Activated CD4-positive, alpha-beta memory T cell treated with anti-CD3 and anti-CD28 coated beads, Interleukin-2, amount 10 ng/mL, durations not matched to agents 7 days and 5 days (primary cell): ENCODE measurements at places on chromosomes 7 and 10. TPM values are rescaled to one million over a fixed set of nuclear protein-coding genes. Genes with fewer than 3 reads are reported as not detected.

Gene CCNY
- 49.3 TPM for total RNA-seq

DNA sequence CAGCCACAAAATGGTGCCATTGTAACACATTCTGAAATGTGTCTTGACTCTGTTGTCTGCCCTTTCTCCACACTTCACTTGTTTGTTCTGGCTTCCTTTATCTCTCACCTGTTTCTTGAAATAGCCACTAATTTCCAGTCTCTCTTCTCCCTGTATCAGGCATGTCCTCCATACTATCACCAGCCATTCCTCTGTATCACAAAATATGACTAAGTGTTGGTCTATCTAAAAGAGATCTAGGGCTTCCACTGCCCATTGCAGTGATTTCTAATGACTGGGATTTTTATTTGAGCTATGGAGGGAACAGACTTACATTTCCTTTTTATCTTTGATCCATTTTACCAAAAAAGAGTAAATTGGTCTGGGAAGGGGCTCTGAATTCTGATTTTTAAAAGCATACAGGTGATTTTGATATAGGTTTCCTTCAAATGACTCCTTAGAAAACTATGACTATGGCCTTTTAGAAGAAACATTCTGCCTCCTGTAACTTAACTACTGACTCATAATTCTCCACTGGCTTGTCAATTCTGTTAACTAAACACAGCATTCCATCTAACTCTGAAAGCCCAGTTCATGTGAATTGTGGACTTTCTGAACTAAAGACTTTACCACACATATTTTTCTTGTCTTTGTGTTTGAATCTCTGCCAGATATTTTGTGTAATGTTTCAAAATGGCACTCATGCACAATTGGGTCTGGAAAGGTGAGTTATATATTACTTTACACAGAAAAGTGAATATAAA lies 1121.4 kb downstream of the XPNPEP1 start:
- no peaks in the 10 kb centered on the region for H3K36me3 ChIP-seq
- H3K4me1 ChIP-seq: no peaks in the 10 kb centered on the region
- H3K27ac ChIP-seq: no peak overlapping the region
- H3K27me3 ChIP-seq: no peaks in the 10 kb centered on the region
- H3K4me3 ChIP-seq: no peak overlapping the region

Gene AOAH
- total RNA-seq: 18.5 TPM

GRCh38 chr7:64888901-64889685 lies 14.0 kb upstream of the ZNF273 start:
- DNase-seq: peak; percentile 18
- H3K4me1 ChIP-seq: peaks cover 10% of the 10 kb centered on the region
- peaks cover 32% of the 10 kb centered on the region for H3K27me3 ChIP-seq
- H3K4me3 ChIP-seq: peak overlapping the region; percentile 69

DNA sequence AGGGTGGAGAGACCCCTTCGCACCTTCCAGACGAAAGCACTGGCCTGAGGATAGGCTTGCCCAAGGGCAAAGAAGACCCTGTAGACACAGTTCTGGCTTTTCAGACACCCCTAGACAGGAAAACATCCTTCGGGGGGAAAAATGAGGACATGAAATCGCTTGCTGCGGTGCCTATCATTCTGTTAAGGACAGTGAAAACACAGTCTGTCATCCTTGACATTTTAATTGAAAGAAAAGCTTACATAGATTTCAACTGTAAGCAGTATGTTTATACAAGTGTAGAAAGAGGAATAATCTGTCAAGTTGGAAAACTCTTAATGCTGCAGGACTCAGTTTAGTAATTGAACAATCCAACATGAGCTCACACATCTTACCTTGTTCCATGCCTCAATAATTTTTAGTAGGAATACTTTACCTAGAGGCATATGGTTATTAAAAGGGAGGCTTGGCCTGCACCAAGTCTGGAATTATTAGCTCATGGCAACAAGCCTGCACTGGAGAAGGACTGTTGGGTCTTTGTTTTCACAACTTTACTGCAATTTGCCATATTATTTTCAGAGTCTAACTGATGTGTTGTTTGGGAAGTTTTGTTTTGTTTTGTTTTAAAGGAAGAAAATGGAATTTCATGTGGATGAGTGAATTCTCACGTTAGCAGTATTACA lies 243.5 kb downstream of the TRIL start:
- no peaks in the 10 kb centered on the region for H3K27me3 ChIP-seq
- no peak overlapping the region for H3K4me3 ChIP-seq
- no peak for DNase-seq
- no peaks in the 10 kb centered on the region for H3K36me3 ChIP-seq

Gene SHTN1
- total RNA-seq: 0.28 TPM

Gene LRMDA
- total RNA-seq: not detected

Gene ZDHHC6
- total RNA-seq: 47.0 TPM

DNA sequence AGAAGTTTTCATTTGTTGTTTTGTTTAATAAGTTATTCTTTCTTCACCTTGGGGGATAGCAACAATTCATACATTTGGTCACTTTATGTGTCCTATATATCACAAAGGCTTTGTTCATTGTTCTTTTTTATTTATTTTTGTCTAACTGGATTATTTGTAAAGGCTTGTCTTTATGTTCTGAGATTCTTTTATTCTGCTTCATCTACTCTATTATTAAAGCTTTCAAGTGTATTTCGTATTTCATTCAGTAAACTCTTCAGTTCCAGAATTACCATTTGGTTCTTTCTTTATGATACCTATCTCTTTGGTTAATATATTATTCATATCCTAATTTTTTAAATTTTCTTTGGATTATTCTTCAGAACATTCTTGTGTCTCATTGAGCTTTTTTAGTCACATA lies 942.9 kb downstream of the ANKRD7 start:
- H3K27ac ChIP-seq: no peak overlapping the region
- H3K36me3 ChIP-seq: no peaks in the 10 kb centered on the region
- no peak for DNase-seq
- H3K27me3 ChIP-seq: no peaks in the 10 kb centered on the region
- no peak overlapping the region for H3K4me3 ChIP-seq

Gene ATG9B
- total RNA-seq: 8.6 TPM

Gene NXPH1
- not detected for total RNA-seq

Gene ZNF736
- 22.5 TPM for total RNA-seq

GRCh38 chr7:157462840-157463239 lies 126.0 kb downstream of the DNAJB6 start:
- peak; percentile 12 for DNase-seq
- H3K27me3 ChIP-seq: peaks cover 21% of the 10 kb centered on the region
- H3K4me1 ChIP-seq: peaks cover 2% of the 10 kb centered on the region
- no peak overlapping the region for H3K4me3 ChIP-seq
- no peaks in the 10 kb centered on the region for H3K36me3 ChIP-seq
- H3K27ac ChIP-seq: no peak overlapping the region

DNA sequence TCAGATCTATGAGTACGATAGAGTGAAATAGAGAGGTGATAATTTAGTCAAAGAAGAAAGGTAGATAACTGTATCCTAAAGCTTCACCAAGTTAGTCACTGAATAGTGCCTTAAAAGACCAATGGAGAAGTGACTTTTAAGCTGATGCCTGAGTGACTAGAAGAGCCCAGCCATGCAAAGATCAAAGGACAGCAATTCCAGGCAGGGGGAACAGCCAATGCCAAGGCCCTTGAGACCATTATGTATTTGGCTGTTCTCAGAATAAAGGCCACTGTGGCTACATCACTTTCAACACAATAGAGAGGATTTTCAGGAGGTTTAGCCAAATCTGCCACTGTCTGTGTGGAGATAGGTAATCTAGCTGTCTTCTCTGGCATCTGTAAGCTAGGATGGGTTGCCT lies 17.8 kb downstream of the HDAC9 start:
- H3K4me3 ChIP-seq: no peak overlapping the region
- H3K4me1 ChIP-seq: peaks cover 5% of the 10 kb centered on the region
- no peaks in the 10 kb centered on the region for H3K27me3 ChIP-seq
- no peak overlapping the region for H3K27ac ChIP-seq

DNA sequence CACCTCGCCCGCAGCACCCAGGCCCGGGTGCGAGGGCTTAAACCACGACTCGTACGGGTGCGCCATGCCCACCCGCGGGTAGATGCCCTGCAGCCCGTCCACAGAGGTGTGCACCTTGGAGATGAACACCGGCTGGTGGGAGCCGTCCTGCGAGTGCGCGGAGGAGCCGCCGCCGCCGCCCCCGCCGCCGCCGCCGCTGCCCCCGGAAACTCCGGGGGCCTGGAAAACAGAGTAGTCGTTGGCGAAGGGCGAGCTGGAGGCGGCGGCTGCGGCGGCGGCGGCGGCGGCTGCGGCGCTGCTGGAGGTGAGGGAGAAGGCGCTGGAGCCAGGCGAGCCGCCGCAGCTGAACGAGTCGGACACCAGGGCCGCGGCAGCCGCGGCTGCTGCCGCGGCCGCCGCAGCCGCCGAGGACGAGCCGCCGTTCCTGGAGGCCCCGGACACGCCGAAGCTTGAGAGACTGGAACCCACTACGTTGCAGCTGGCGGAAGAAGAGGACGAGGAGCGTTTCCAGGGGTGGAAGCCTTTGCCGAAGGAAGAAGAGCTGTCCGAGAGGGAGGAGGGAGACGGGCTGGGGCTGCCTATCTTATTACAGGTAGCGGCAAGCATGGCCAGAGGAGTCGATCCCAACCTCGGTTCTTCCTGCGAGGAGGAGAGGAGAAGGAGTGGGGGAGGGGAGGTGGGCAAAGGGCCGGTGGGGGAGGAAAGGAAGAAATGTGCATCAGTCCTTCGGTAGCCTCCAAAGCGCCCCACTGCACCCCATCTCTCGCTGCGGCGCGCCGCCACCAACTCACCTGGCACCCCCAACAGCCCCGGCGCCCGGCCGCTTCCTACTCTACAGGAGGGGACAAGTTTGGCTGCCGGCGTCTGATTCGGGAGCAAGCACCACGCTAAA lies 1.3 kb downstream of the SP8 start:
- H3K27me3 ChIP-seq: peaks cover 75% of the 10 kb centered on the region
- H3K36me3 ChIP-seq: peaks cover 13% of the 10 kb centered on the region
- peaks cover 18% of the 10 kb centered on the region for H3K4me1 ChIP-seq
- H3K4me3 ChIP-seq: peak overlapping the region; percentile 57
- DNase-seq: no peak
- H3K27ac ChIP-seq: peak overlapping the region; percentile 48

- H3K27me3 ChIP-seq: peaks cover 5% of the 10 kb centered on the region
- no peak for DNase-seq
- H3K27ac ChIP-seq: no peak overlapping the region
- no peaks in the 10 kb centered on the region for H3K4me1 ChIP-seq
- H3K36me3 ChIP-seq: no peaks in the 10 kb centered on the region
- no peak overlapping the region for H3K4me3 ChIP-seq
Observed at GRCh38 chr10:79014796-79015195, 54.0 kb upstream of the ZMIZ1 start.

- H3K36me3 ChIP-seq: peaks cover 44% of the 10 kb centered on the region
- no peak for DNase-seq
- H3K4me1 ChIP-seq: peaks cover 4% of the 10 kb centered on the region
- no peaks in the 10 kb centered on the region for H3K27me3 ChIP-seq
Observed at GRCh38 chr10:95628786-95629185, 27.7 kb downstream of the ALDH18A1 start.

Gene VAX1
- not detected for total RNA-seq

DNA sequence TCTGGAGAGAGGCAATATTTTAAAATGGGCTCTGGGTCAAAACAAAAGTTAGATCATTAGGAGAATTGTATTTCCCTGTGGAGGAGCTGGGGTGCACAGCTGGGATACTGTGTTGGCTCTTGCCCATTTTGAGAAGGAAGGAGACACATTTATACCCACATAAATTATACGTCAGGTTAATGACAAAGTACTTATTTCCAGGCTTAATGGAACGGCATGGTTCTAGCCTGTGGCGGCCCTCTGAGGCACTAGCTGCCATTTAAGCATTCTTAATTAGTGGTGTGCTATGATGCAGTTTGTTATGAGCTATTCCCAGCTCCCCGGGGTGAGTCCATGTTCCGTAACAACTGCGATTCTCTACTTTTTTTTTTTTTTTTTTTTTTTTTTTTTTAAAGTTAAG lies 193.5 kb downstream of the SEC23IP start:
- no peaks in the 10 kb centered on the region for H3K36me3 ChIP-seq
- no peak overlapping the region for H3K4me3 ChIP-seq
- H3K27ac ChIP-seq: no peak overlapping the region

Gene SEC61G
- total RNA-seq: 159 TPM

DNA sequence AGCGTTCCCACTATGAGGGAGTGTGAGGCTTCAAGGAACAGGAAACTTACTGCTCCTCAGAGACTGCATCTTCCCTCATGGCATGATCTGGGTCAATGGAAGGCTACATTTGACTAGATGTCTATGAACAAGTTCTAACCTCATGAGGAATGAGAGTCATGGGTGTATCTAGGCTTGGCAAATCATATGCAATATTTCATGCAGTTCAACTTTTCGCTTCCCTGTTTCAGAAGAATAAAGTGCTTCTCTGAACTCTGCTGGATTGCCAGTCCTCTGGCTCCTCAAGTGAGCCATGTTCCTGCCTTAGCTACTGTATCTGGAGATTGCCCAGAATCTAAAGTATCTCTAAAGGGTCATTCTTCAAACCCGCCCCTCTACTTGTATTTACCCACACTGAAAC lies 54.3 kb upstream of the SEMA3A start:
- no peak overlapping the region for H3K27ac ChIP-seq
- DNase-seq: no peak
- no peak overlapping the region for H3K4me3 ChIP-seq
- no peaks in the 10 kb centered on the region for H3K27me3 ChIP-seq
- H3K36me3 ChIP-seq: no peaks in the 10 kb centered on the region

GRCh38 chr7:4286351-4286750 lies 395.7 kb upstream of the FOXK1 start:
- no peak for DNase-seq
- H3K4me3 ChIP-seq: no peak overlapping the region
- H3K27me3 ChIP-seq: no peaks in the 10 kb centered on the region
- H3K36me3 ChIP-seq: no peaks in the 10 kb centered on the region

- H3K4me3 ChIP-seq: no peak overlapping the region
- no peaks in the 10 kb centered on the region for H3K4me1 ChIP-seq
- H3K27ac ChIP-seq: no peak overlapping the region
- no peaks in the 10 kb centered on the region for H3K36me3 ChIP-seq
Observed at GRCh38 chr7:12612622-12613021, 42.1 kb downstream of the SCIN start.

DNA sequence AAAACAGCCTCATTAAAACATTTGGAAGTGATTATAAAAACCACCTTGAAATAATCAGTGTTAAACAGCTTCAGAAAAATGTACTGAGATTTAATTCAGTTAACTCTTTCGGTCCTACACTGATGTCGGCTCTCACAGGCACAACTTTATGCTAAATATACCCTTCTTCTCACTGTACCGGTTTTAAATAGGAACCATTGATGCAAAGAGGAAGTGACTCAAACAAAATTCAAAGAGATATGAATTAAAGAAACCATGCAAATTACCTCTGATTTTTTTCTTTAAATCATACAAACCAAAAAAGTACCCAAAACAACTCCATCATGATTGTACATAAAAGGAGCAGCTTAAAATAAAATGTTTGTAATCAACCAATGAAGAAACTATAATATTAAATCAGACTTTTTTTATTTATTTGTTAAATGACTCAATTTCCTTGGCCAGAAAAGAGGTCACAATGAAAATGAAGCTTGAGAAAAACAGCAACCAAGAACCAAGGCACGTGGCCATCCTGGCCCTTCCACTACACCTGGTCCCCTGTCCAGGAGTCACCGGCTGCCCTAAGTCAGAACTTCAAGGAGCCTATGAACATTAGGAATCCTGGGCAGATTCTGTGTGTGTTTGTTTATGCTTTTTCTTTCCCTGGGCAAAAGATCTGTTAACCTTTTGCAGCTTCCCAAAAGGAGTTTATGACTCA lies 73.0 kb upstream of the CABCOCO1 start:
- no peaks in the 10 kb centered on the region for H3K4me1 ChIP-seq
- H3K4me3 ChIP-seq: no peak overlapping the region
- peaks cover 3% of the 10 kb centered on the region for H3K27me3 ChIP-seq
- H3K36me3 ChIP-seq: no peaks in the 10 kb centered on the region

GRCh38 chr7:20241911-20242261 lies 24.7 kb upstream of the MACC1 start:
- no peak for DNase-seq
- no peak overlapping the region for H3K4me3 ChIP-seq
- H3K36me3 ChIP-seq: no peaks in the 10 kb centered on the region
- H3K27me3 ChIP-seq: no peaks in the 10 kb centered on the region
- peaks cover 12% of the 10 kb centered on the region for H3K4me1 ChIP-seq
- H3K27ac ChIP-seq: no peak overlapping the region
